Stimulated activated CD4-positive, alpha-beta T cell treated with anti-CD3 and anti-CD28 coated beads, Interleukin-1b, Interleukin-23, amount 100 ng/mL, for 24 hours (primary cell): ENCODE measurements at places on chromosomes 6 and 20.

DNA sequence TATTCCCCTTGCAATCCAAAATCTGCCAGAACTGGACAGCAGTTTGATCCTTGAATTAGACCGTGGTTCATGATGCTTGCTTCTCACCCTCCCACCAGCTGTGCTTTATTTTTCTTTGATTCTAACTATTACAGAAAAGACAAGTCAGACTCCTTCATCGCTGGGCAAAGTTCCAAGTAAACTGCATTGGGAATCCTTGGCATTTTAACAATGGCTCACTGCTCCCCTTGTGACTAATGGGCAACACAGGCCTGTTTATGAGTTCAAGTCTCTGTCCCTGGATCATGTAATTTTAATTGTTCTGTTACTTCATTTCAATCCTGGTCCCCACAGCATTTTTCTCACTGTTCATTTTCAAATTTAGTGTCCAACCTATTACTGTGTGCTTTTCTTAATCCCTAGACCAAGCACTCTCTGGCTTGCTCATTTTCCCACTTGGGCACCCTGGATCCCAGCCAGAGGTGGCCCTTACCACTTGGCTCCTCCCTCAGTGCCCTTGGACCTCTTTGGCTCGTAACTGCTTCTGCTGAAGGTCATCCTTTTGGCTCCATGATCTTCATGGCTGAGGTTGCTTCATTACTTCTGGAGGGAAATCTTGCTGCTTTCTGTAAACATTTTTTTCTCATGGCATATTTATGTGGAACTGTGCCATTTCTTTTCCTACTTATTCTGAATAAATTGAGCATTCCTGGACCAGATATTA lies 32.8 kb downstream of the PSMB9 start:
- DNase-seq: no peak

DNA sequence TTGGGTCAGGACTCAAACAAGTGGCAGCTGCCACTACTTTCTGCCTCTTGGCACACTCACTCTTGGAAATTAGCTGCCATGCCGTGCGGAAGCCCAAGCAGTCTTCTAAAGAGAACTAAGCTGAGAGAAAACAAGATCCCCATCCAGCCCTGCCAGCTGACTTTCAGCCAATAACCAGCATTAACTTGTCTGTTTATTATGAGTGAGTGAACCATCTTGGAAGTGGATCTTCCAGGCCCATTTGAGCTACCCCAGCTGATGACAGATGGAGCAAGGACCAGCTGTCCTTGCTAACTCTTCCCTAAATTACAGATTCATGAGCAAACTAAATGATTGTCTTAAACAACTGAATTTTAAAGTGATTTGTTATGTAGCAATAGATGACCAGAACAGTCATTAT lies 73.9 kb upstream of the RBM24 start:
- no peak for DNase-seq

DNA sequence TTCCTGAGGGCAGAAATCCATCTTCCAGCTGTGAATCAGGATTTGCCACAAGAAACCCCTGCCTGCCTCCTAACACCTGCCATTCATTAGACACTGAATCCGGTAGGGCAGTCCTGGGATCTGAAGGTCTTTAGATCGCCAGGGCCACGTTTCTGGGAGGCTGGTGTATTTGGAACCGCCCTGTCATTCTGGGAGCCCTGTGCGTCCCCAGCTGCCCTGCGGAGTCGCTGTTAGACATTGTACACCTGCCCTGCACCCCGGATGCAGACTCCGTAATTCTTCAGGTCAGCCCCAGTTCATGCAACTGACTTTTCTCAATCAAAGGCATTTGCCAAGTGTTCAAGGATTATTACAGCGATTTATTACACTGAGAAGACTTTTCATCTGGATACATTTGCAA lies 193.2 kb downstream of the TBC1D7 start:
- no peak for DNase-seq

- DNase-seq: no peak
Measured at GRCh38 chr6:105804424-105804823, 281.7 kb upstream of the PRDM1 start.

DNA sequence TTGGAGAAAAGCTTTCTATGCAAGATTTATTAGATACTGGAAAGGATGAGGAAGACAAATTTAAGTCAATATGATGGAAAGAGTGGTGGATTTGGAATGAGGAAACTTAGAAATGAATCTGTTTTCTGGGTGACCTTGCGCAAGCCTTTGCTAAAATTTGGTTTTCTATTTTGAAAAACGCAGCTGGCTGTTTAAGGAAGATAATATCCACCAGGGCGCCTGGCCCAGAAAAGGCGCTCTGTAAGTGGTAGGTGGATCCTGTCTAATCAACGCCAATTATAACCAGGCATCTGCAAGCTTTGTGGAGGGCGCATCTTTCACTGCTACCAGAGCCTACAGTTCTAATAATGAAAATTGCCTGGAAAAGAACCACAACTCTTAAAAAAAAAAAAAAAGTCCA lies 398 bp upstream of the SPATS1 start:
- DNase-seq: no peak

DNA sequence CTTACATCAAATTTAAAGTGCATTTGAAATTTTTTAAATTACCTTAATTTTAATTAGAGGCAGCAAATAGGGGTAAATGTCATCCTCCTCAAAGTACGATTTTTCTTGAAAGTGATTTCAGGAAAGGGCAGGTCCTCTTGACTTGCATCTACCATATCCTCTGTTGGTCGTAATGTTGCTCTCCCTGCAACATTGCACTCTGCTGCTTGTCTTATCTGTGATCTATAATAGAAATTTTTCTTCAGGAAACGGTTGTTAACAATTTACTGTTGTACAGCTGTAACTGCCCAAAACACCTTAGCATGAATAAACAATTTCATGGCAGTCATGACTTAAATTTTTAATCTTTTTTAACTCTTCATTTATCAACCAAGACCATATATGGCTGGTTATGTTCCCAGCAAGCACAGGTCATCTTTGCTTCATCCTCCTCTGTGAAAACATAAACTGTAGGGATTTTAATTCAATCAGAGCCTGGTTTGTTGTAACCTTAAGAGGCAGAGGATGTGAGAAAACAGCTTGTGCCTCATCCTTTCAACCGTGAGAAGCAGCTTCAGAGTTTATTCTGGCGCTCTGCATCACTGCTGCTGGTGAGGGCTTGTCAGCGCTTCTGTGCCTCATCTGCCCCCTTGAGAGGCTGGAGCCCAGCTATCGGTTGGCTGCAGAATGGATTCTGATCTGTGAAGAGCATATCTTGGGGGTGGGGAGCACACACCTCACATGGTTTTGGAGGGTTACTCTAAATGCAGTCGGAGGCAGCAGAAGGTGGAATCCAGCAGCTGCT lies 56.0 kb downstream of the CTNNBL1 start:
- DNase-seq: no peak

- DNase-seq: no peak
Measured at GRCh38 chr6:125149256-125150144, 4.1 kb upstream of the TPD52L1 start.
